Renal cortex interstitium (tissue), 15 donors: ENCODE measurements at places on chromosomes 12 and 14.

DNA sequence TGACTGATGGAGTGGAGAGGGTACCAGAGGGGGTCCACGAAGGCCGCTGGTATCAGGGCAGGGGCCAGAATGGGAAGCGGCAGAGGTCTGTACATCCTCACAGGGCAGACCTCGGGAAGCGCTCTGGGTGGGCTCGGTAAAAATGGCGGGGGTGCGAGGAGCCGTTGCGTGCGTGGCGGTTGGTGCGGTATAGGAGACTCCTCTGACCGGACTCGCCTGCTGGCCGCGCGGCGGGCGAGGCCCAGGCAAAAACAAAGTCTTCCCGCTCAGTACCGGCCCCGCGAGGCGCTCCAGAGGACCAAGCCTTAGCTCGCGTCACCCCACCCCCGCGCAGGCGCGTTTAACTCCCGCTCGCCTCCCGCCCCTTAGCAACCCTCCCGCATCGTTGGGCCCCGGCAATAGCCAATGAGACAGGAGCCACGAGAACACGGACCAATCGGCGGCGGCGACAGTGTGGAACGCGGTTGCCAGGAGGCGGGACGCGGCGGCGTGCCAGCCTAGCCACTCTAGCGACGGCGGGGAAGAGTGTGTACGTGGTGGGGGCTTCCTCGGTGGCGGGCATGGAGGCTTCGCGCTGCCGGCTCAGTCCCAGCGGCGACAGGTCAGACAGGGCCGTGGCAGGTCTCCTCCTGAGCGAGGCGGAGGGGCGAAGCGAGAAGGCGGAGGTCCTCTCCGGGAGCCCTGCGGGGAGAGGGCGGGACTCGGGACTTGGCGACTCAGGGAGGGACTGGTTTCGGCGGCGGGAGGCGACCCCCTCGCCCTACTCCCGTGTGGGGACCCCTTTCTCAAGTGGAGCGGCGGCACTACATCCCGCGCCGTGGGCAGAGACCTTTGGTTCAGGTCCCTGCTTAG, at the start of gene TULP3:
TULP3 (plus strand) TSS at position 504 of the 852 bp plus-strand sequence; CDS start at position 561, 57 bp downstream.
- DNase-seq: peak; percentile 98

DNA sequence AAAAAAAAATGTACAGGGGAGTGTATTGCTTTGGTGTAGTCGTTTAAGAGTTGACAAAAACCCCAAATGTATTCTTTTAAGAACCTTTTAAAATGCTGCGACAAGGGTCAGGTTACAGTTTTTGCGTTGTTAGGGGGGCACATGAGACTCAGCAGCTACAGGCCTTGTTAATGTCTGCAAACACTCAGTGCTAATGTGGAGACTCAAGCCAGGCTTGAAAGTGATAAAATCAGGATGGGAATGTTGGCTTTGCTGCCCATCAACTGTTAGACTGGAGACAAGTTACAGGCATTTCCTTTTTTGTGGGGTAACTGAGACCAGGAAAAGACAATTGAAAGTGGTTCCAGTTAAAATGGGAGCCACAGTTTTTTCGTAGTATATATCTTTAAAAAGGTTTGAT, 84.8 kb downstream of the PRKCH start:
- DNase-seq: no peak

GRCh38 chr12:94648578-94648977, 1.8 kb downstream of the TMCC3 start:
- no peak for DNase-seq

DNA sequence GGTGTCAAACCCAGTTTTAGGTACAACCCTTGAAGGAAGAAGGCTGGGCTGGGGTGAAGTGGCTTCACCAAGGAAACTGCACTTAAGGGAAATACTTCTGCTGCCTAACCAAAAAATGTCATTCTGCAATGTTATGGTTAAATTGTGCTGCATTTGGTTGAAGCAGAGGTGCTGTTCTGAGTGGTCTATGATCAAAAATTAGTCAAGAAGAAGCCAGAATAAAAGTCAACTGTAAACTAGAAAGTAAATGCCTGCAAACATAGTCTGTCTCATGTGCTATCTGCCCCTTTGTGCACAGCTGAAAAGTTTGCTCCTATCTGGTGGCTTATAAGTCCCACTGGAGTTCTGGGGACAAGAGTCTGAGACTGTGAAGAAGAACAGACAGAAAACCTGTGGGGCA, 158.8 kb downstream of the C12orf42 start:
- DNase-seq: no peak

DNA sequence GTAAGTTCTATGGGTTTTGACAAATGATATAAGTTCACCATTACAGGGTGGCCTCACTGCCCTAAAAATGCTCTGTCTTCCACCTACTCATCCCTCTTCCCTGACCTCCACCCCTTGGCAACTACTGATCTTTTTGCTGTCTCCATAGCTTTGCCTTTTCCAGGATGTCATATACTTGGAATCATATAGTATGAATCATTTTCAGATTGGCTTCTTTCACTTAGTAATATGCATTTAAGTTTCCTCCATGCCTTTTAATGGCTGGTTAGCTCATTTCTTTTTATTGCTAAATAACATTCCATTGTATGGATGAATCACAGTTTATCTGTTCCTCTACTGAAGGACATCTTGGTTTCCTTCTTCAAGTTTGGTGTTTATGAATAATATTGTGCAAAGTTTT, 14.0 kb upstream of the PEX5 start:
- no peak for DNase-seq

DNA sequence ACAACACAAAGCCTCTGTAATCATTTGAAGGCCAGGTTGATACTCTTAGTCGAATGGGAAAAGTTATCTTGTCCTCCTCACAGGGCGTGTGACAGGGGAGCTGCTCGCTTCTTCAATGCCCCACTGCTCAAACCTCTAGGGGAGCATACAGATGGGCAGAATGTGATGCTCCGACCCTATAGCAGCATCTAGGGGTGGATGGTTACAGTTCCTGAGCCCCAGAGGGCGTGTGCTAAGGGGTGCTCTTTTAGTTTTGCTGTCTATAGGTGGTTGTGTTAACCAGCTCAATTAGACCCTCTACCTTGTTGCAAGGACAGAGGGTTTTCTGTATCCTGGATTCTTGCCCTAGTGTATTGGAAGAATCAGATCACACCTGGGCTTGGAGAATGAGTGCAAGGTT, 47.8 kb downstream of the HSD17B6 start:
- no peak for DNase-seq

DNA sequence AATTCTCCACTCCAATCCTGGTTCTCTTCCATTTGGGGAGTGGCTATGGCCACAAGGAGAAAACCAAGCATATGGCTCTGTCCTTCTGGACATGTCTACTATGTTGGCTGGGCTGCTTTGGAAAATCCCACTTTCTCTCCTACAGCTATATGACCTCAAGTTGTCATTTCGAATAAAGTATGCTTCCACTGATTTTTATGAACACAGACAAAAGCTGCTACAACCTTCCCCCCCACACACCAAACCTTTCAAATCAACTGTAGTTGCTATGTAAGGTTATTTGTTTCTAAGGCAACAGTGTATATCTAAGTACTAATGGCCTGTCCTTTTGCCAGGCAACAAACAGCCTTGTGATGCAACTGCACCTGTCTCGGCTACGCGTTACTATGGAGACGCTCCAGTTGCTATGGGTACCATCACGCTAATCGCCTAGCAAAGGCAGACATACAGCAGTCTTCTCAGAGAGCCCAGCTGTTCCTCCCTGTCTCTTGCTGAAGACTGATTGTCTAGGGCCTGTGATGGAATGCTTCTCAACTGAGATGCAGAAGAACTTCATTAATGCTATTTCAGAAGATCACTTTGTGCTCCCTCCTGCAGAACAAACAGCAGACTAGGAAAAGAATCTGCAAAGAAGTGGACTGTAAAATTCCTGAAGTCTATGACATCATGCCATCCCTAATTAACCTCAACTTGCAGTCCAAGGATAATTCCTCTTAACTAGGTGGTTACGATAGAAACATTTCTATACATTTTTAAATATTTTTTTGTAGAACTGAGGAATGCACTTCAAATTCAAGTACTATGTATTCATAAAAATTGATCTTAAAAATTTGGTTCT, 67.6 kb downstream of the FOXN3 start:
- peak; percentile 55 for DNase-seq

DNA sequence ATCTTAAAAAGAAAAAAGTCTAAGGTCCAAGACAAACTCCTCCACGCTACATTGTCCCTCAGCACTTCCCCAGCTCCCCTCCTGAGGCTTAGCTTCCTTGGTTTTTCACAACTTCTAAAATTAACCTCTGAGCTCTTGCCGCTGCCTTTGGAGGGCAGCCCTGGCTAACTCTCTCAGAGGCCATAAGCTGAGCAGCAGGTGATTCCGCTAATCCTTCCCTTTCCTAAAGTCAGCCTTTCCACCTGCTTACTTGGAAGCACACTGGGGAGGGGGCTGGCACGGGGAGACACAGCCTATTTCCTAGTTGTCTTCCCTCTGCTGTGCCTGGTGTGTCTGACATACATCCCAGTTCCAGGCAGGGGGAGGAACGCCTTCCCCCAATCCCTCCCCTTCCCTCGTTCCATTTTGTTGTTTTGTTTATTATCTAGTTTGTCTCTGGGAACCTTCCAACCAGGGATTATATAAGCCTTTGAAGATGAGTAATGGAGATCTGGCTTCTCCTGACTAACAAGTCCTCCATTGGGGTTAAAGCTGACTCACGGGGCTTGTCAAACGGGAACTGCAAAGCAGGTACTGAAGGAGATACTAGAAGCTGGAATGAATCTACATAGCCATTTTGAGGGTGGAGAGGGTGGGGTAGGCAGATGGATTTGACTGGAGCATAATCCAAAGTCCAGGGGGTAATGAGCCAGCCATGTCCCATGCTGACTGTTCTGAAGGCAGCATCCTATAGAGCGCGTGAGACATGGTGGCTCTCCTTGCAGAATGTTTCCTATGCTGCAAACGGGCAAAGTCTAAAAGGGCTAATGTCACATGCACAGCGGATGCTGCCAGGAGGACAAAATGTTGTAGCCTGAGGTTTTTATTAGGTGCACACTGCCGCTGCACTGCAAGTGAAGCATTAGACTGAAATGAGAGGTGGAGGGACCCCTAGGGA, 230.8 kb downstream of the FOXN3 start:
- no peak for DNase-seq

GRCh38 chr14:71498212-71498611, 434.0 kb upstream of the RGS6 start:
- DNase-seq: no peak

DNA sequence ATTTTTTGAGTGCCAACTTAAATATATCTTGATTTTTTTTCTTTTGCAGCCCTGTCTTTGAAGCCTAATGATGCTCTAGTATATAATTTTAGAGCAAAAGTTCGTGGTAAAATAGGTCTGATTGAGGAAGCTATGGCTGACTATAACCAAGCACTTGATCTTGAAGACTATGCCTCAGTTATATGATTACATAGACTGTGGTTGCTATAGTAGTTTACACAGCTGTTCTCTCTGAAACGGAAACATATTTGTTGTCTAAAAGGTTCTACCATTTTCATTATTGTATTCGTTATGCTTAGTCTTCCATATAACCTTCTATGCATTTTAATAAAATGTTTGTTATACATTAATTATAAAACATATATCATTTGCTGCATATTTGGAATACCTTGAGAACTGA, 246.7 kb downstream of the TTC6 start:
- DNase-seq: no peak

GRCh38 chr12:123888989-123889388, 83.6 kb downstream of the CCDC92 start:
- no peak for DNase-seq

- no peak for DNase-seq
Measured at GRCh38 chr12:3158851-3159465, 81.8 kb downstream of the TSPAN9 start.

DNA sequence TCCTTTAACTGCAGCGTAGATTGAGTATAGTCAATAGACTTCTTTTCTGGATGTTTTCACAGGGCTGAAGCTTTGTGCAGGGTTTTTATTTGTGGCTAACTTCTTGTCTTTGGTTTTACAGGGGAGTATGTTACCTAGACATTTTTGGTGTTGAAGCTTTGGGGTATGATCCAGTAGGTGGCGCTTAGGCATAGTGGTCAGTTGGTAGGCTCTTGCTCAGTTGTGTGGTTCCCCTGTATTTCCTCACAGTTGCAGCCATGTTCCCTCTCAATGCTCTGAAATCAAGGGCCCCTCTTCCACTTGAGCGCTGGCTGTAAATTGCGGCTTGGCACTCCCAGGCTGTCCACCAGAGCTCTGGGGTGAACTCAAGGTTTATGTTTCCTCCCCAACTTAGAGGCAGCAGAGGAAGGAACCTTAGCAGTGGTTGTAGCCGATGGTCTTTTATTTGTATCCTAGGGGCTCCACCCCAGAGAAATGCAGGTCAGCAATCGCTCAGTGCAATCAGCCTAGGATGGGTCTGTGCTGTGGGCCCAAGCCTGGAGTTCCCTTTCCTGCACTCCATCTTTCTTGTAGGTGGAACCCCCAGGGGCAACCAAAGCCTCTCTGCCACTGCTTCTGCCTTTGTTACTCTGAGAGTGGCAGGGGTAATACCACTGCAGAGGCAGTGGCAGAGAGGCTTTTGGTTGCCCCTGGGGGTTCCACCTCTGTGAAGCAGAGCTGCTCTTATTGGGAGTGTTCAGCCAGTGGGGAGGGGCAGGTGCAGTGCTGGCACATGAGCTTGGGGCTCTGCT, 55.1 kb downstream of the CMAS start:
- DNase-seq: no peak

DNA sequence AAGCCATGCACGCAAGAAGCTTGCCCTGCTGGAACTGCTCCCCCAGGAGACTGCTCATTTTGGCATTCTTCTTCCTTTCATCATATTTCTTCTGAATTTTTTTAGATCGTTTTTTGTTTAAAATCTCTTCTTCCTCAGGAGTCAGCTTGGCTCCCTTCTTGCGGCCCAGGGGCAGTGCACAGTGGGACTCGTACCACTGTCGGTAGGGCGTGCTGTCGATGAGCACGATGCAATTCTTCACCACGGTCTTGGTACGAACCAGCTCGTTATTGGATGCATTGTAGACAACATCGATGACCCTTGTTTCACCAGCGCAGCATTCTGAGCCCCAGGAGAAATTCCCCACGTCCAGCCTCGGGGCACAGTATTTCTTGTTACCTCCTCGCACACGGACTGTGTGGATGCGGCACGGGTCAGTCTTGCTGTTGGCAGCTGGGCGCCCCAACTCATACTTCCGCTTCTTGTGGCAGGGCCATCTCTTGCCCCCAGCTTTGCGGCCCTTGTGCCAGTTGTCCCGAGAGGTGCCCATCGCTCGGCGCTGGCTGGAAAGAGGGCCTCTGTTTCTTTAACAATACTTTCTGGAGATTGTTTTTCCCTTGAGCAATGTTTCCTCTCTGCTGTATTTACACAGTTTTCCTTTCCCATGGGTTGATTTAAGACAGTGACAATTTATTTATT, 452.4 kb downstream of the TMEM121 start:
- DNase-seq: no peak

- DNase-seq: peak; percentile 10
Measured at GRCh38 chr12:48925304-48926011, at the start of gene FKBP11. TSS of gene FKBP11 (minus strand) at chr12:48925492. CDS start at chr12:48925428, 64 bp downstream.

DNA sequence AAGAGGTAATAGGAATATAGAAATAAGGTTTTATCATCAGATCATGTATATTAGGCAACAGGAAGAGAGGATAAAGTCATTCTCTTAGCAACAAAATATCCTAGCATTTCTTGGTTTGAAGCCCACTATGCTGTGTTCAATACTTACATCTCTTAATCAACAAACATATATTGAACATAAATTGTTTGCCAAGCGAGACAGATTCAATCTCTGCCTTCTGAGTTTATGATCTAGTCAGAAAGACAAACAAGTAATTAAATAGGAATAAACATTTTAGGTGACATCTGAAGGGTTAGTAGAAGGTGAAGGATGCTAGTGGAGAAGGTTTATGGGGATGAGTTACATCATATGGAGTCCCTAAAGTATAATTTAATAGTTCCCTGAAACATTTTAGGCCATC, 54.8 kb downstream of the PPHLN1 start:
- DNase-seq: no peak

- DNase-seq: no peak
Measured at GRCh38 chr12:126905752-126906151, 1361.2 kb upstream of the TMEM132C start.
